Stimulated activated naive B cell treated with anti-CD40 and anti-IgM and Interleukin-4, amounts not matched to agents 10 μg/mL and 1 μg/mL and 100 μg/mL, for 72 hours (primary cell): ENCODE measurements at places on chromosomes 12 and 14.
A peak's percentile ranks its signal among the peaks of the same experiment; 100 is the strongest.

DNA sequence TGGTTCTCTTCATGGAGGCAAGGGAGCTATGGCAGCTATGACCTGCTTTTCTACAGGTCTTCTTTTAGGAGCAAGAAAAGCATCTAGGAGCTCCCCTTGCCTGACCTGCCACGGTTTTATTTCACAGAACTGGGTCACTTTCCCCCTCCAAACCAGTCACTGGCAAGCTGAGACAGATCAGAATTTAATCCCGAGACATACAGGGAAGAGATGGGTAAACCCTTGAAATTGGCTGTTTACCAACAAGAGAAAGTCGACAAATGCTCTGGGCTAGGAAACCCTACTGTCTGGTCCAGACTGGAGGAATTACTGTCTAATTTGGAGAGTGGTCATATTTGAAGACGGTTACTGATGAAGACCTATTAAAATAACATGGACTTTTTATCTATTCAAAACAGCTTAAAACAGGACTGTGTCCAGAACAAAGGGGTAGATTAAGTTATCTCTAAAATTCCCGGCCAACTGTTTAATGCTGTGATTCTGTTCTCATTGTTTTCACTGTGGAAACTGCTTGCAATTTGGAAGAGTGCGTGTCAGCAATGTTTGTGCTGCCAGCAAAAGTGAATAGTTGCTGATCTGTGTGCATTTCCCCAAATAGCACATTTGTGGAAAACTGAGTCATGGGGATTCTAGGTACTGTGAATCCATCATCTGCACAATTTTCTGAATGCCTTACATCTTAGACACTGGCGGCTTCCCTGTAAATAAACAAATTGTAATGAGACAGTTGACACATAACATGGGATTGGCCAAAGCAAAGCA lies 73.4 kb upstream of the EEA1 start:
- H3K4me3 ChIP-seq, result no peak overlapping the region
- peaks cover 8% of the 10 kb centered on the region for H3K4me1 ChIP-seq

DNA sequence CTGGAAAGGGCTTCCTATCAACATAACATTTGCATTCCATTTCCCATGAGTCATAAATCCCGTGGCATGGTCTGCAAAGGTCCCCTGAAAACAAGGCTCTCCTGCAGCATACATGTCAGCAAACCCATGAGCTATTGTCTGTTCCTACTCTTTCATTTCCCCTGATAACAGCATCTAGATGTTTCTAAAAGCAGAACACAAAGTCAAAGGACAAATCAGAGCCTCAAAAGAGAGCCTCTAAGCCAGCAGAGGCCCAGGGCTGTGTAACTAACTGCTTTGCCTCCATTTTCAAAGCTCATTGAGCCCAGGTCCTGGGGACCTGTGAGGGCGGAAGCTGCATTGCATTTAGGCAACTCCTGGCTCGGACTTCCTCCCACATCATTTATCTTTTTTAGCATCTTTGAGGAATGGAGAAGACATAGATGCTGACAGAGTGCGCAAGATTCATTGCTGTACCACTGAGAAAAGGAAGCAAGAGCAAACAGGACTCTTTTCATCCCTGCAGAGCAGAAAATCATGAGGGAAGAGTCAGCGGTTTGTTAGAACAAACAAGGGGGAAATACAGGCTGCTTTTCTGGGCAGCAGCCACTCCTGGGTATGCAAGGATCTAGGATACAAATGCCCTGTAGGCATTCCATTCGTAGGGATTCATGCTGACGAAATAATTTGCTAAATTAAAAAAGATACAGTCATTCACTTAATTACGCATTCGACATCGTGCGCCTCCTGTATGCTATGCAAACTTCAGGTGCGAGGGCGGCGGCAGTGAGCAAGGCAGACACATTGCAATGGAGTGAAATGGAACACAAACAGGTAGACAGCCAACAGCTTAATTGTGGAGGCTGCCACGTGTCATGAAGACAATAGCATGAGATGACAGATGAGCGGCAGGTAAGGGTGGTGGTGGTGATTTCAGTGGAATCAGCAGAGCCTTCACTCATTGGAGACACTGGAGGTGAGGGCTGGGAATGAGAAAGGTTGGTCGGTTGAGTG lies 131.0 kb downstream of the TMEM132D start:
- H3K27me3 ChIP-seq, result no peaks in the 10 kb centered on the region
- no peak for DNase-seq
- no peaks in the 10 kb centered on the region for H3K4me1 ChIP-seq
- no peaks in the 10 kb centered on the region for H3K36me3 ChIP-seq
- no peak overlapping the region for H3K4me3 ChIP-seq
- no peak overlapping the region for H3K27ac ChIP-seq

DNA sequence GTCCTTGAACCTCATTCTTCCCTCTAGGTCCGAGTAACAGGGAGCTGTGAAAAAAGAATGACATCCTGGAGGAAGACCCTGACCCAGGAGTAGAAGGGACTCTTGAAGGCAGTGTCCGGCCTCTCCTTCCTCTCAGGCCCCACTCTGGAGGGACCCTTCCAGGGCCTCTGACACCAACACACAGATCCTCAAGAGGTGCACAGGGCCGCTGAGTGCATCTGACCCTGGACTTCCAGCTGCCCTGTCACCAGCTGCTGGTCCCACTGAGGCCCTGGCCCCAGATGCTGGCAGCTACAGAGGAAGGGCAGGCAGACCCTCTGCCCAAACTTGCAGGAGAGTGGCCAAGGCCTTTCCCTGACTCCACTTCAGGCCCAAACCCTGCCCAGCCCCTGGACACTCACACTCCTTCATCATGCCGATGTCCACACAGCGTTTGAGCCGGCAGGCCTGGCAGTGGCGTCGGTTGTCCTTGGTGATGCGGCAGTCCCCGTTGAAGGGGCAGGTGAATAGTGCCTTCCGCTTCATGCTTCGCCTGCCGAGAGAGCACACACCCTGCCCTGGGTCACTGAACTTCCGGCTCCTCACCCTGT lies 40.1 kb downstream of the VDR start:
- peaks cover 60% of the 10 kb centered on the region for H3K4me1 ChIP-seq
- peak overlapping the region; percentile 25 for H3K4me3 ChIP-seq
- peak overlapping the region; percentile 84 for H3K27ac ChIP-seq
- H3K27me3 ChIP-seq, result no peaks in the 10 kb centered on the region

DNA sequence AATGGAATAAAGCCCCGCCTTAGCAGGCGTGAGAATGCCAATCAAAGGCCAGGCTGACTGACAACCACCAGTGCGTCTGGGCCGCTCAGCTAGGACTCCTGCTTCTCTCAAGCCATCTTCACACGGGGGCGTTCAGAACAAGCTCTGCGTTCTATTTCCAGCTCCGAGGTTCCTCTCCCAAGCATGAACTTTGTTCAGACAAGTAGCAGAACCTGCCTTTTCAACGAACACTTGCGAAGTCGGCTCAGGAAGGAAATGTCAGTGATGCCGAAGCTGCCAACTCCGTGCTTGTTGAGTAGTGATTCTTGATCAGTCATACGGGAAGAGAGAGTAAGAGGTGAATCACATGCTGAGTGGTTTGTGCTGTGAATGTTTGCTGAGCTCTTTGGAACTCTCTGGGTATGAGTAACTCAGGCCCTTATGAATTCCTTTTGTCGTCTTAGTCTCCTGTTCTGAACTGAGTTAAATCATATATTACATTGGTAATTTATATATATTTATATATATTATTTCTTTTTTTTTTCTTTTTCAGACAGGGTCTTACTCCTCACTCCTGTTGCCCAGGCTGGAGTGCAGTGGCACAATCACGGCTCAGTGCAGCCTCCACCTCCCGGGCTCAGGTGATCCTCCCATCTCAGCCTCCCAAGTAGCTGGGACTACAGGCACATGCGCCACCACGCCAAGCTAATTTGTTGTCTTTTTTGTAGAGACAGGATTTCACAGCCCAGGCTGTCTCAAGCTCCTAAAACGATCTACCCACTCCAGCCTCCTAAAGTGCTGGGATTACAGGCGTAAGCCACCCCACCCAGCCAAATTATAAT lies 29.4 kb upstream of the BCL7A start:
- peaks cover 65% of the 10 kb centered on the region for H3K4me1 ChIP-seq
- peak overlapping the region; percentile 99 for H3K27ac ChIP-seq
- peak overlapping the region; percentile 71 for H3K4me3 ChIP-seq
- peak; percentile 88 for DNase-seq
- no peaks in the 10 kb centered on the region for H3K36me3 ChIP-seq
- no peaks in the 10 kb centered on the region for H3K27me3 ChIP-seq

GRCh38 chr14:103544388-103545218 lies 15.6 kb downstream of the TRMT61A start:
- no peak for DNase-seq
- peaks cover 2% of the 10 kb centered on the region for H3K4me1 ChIP-seq
- H3K36me3 ChIP-seq, result no peaks in the 10 kb centered on the region
- peaks cover 14% of the 10 kb centered on the region for H3K27me3 ChIP-seq
- no peak overlapping the region for H3K4me3 ChIP-seq

DNA sequence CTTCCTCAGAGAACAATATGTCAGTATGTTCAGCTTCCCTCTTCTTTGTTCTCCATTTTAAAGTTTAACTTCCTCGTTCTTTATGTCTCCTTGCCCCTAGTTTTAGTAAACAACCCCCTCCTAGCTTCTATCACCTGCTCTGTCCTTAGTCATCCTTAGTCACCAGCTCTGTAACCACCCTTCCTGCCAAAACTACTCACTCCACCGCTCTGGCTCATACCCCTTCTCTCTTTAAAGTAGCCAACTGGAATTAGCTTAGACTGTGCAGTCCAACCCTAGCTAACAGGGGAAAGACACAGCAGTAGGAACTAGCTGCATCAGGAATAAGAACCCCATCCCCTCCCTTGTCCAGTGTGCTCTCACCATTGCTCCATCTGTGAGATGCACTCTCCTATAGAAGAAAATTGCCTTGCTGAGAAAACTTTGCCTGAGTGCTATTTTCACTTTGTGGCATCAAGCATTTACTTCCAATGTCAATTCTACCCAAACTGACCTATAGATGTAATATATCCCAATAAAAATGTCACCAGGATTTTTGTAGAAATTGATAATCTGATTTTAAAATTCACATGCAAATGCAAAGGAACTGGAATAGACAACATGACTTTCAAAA lies 603.2 kb downstream of the C12orf50 start:
- H3K27ac ChIP-seq, result no peak overlapping the region
- DNase-seq, result no peak
- no peak overlapping the region for H3K4me3 ChIP-seq
- H3K36me3 ChIP-seq, result no peaks in the 10 kb centered on the region
- H3K27me3 ChIP-seq, result no peaks in the 10 kb centered on the region
- peaks cover 5% of the 10 kb centered on the region for H3K4me1 ChIP-seq

DNA sequence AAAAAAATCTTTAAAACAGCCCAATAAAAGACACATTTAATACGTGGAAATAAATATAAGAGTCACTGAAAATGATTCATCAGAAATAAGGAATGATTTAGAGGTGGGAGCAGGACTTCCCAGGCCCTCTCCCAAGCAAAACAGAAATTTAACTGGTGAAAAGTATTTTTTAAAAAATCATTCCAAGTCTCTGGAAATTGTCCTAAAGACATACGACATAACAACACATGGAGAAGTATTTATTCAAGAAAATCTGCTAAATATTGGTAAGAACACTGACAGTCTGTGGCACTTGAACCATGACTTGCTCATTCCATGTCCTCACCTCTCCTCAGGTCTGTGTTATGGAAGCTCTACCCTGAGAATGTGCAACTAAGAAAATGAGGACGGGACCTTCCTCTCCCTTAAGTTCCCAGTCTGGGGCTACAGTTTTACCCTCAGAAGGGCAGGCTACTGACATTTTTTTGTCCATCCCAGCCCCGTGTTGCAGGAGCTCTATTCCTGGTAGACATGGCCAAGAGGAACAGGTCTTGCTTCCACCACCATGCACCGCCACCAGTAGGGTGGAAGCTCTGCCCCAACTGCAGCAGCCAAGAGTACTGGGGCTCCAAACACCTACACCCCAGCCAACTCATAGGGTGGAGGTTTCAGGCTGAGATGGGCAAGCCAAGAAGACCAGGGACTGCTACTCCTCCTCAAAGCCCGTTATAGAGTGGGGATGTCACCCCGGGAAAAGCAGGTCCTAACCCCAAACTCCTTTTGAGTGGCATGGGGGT lies 193.0 kb downstream of the CRADD start:
- no peaks in the 10 kb centered on the region for H3K4me1 ChIP-seq
- no peaks in the 10 kb centered on the region for H3K27me3 ChIP-seq

DNA sequence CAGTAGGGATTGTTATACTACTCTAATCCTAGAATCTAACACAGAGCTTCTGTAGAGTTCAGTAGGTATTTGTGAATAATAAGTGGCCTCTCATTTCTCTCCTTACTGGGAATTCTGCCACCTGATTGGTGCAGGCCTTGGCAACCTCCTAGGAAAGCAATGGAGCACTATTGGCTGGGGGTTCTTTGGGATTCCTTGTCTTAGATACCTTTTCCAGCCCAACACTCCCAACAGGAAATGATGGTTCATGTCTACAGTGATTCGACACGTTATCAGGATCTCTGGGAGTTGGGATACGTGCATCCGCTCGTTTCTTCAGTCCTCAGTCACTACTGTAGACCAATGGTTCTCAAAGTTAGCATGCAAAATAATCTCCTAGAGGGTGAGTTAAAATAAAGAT lies 67.4 kb downstream of the ELK3 start:
- peaks cover 44% of the 10 kb centered on the region for H3K36me3 ChIP-seq
- H3K4me3 ChIP-seq, result no peak overlapping the region
- H3K27me3 ChIP-seq, result no peaks in the 10 kb centered on the region
- DNase-seq, result no peak

DNA sequence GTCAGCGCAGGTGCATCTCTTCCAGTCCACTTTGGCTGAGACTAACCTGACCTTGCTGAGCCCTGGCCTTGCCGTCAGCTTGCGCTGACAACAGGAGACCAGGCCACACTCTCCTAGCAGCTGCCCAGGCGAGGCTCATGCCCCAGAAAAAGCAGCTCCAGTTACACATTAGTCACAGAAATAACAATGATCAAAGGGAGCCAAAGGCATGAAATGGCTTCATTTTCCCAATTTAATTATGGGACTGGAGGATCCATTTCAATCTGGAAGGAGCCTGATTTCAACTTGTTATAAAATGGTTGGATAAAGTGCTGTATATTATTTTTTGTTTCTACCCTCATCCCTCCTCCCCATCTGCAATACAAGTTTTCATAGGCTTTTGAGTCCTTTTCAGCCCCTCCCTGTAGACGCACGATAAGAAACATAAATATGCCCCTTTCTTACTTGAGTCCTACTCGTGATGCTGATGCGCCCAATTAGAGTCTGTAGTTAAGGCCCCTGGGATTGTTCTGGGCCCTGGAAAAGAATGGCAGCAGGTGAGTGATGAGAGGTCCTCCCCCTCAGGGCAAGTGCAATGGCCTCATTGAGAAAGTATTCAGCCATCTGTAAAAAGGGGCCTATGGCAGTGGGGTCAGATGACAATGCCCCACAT lies 376.0 kb downstream of the C12orf75 start:
- no peaks in the 10 kb centered on the region for H3K36me3 ChIP-seq
- H3K4me3 ChIP-seq, result no peak overlapping the region
- no peak overlapping the region for H3K27ac ChIP-seq
- H3K27me3 ChIP-seq, result no peaks in the 10 kb centered on the region

- H3K4me3 ChIP-seq, result peak overlapping the region; percentile 64
- H3K4me1 ChIP-seq, result peaks cover 55% of the 10 kb centered on the region
- H3K27me3 ChIP-seq, result peaks cover 70% of the 10 kb centered on the region
Observed at GRCh38 chr14:60647837-60648248, 1.4 kb downstream of the SIX1 start.

- no peak overlapping the region for H3K27ac ChIP-seq
- no peak for DNase-seq
- H3K36me3 ChIP-seq, result no peaks in the 10 kb centered on the region
- H3K27me3 ChIP-seq, result peaks cover 10% of the 10 kb centered on the region
Observed at GRCh38 chr12:117387832-117388231, 26.4 kb upstream of the NOS1 start.
